Thymus (tissue), 14 donors: ENCODE measurements at places on chromosomes 3 and 15. TPM values are rescaled to one million over a fixed set of nuclear protein-coding genes. Genes with fewer than 3 reads are reported as not detected.

TEX9 gene
- total RNA-seq: 5.0 TPM

DPPA2 gene
- 0.14 TPM for total RNA-seq

DZIP1L gene
- total RNA-seq: 1.1 TPM

TNFSF10 gene
- 36.9 TPM for total RNA-seq

SPSB4 gene
- total RNA-seq: 0.47 TPM

IQCH gene
- 1.8 TPM for total RNA-seq

SLC24A5 gene
- 0.05 TPM for total RNA-seq

POTEB2 gene
- not detected for total RNA-seq

STRA6 gene
- total RNA-seq: 2.6 TPM

CLSTN2 gene
- total RNA-seq: 0.61 TPM

TRPM1 gene
- 0.09 TPM for total RNA-seq

ARHGAP31 gene
- total RNA-seq: 8.2 TPM

AQP9 gene
- 0.42 TPM for total RNA-seq

EFCAB12 gene
- total RNA-seq: 0.05 TPM

FBN1 gene
- total RNA-seq: 19.5 TPM

STXBP5L gene
- 0.33 TPM for total RNA-seq

HRG gene
- not detected for total RNA-seq

FETUB gene
- 0.09 TPM for total RNA-seq

GPR176 gene
- 2.9 TPM for total RNA-seq

GRIP2 gene
- 0.14 TPM for total RNA-seq

SPINT1 gene
- total RNA-seq: 9.2 TPM

THSD4 gene
- total RNA-seq: 2.2 TPM

LXN gene
- total RNA-seq: 21.9 TPM

PLSCR2 gene
- 0.28 TPM for total RNA-seq

HTR3E gene
- not detected for total RNA-seq

IFT57 gene
- total RNA-seq: 23.5 TPM

GP5 gene
- total RNA-seq: 0.14 TPM

LRRC34 gene
- total RNA-seq: 5.9 TPM

FMN1 gene
- 2.6 TPM for total RNA-seq
